Metanephros (tissue), 2 donors: ENCODE measurements at places on chromosomes 5 and 9. TPM values are rescaled to one million over a fixed set of nuclear protein-coding genes. Genes with fewer than 3 reads are reported as not detected.

The PLEKHG4B gene
- total RNA-seq: 10.0 TPM

The PCDHA7 gene
- total RNA-seq: 0.58 TPM

The SH2D3C gene
- 22.4 TPM for total RNA-seq

The NR5A1 gene
- 0.12 TPM for total RNA-seq

The HRCT1 gene
- total RNA-seq: not detected

The CCDC192 gene
- not detected for total RNA-seq

The OGN gene
- 46.5 TPM for total RNA-seq

The PCDHA10 gene
- 1.2 TPM for total RNA-seq

The IL7R gene
- 1.6 TPM for total RNA-seq

The ARL14EPL gene
- total RNA-seq: not detected

The IL17B gene
- 13.8 TPM for total RNA-seq

The CCNJL gene
- total RNA-seq: 4.5 TPM
